ENCODE measurements at places on chromosomes 12 and 14. TPM values are rescaled to one million over a fixed set of nuclear protein-coding genes. Genes with fewer than 3 reads are reported as not detected.

DNA sequence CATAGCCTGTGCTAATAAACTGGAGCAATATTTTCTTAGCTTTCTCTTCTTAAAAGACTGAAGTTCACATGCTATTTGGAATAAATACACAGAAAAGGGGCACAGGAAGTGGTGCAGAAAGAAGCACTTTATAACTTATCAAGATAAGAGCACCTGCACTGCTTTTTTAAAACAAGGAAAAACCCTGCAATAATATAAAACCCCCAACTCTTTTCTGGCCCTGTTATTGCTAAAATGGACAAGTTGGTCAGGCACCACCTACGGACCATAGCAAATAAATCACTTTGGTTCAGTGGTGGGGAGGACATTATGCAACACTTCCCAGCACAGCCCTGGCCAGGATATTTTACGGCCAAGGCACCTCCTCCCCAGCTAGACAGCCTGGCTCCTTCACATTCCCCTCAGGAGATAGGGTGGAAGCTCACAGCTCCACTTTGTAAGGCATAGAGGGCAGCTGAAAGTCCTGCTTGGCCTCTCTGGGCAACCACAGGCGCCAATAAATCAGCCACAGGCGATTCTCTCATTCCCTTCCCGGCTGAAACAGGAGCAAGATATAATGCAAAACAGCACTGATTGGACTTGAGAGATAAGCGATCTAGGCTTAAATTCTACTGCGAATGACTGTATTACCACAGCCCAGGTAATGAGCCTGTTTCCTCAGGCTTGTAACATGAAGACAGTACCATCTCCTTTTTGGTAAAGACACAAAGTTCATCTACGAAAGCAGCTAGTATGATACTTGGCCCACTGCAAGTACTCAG, 2.0 kb downstream of the ZBTB25 start:
- DNase-seq, result no peak

Gene SPRYD4
- 1.6 TPM for total RNA-seq

DNA sequence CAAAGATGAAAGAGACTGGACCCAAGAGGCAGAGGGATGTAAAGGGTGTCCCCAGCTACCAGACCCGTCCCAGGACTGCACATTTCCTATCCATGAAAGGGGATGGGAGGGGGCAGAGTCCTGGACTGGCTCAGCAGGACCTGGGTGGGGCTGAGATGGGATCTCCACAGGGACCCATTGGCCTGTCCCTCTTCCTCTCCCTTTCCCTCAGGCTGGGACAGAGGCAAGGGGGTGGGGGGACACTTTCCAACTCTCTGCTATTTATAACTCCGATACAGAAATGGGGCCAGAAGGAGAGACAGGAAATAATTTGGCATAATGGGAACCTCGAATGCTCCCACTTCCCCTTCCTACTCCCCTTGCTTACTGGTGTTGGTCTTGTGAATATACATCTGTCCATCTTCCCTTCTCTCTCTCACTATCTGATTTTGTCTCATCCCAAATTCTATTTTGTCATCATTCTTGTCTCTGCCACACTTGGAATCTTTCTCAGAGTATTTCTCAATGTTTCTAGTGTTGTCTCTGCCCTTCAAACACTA, 1.1 kb upstream of the ITGA7 start:
- peak; percentile 22 for DNase-seq

GRCh38 chr14:50232276-50232642, 881 bp upstream of the SOS2 start:
- DNase-seq, result no peak

- no peak for DNase-seq
Observed at GRCh38 chr14:90644882-90645281, 171.3 kb downstream of the TTC7B start.

DNA sequence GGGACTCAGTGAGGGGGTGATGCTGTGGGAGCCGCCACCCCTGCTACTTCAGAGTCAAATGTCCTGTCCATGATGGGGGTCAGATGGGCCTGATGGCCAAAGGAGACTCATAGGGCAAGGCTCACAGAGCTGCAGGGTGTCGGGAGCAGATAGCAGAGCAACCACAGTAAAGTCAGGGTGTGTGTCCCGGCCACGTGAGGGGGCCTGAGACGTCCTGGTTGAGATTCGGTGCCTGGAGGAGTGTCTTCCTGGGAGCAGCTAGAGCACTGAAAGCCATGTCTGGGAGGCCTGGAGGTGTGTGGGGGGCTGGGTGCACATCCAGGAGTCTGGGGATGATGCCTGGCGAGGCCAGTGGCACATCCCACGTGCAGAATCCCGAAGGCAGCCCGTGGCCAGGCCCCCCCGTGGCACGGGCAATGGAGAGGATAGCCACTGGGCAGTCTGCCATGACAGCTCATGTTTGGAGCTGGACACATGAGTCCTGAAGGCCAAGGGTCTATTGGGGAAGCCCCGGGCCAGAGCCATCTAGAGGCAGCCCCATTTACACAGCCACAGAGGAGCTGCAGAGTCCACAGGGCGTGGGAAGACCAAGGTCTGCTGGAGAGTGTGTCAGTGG, 308.0 kb upstream of the SFSWAP start:
- peak; percentile 74 for DNase-seq

Data from chondrocyte (in vitro differentiated cells).